ENCODE measurements at places on chromosomes 5 and 9.

DNA sequence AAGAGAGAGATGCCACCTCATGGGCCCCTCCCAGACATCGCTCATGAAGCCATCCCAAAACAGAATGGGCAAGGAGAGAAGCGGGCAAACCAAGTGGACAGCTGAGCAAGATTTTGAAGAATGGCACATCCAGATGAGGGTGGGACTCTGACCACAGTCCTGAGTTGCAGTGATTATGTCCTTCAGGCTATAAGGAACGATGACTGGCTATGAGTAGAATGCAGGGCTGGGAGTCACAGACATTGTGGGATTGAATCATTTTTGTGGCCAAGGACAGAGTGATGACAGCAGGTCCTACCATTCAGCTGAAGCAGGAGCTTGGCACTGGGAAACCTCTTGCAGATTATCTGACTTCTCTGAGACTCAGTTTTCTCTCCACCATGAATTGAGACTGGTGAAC is 245.7 kb upstream of the SLC30A5 start:
- no peak for DNase-seq

DNA sequence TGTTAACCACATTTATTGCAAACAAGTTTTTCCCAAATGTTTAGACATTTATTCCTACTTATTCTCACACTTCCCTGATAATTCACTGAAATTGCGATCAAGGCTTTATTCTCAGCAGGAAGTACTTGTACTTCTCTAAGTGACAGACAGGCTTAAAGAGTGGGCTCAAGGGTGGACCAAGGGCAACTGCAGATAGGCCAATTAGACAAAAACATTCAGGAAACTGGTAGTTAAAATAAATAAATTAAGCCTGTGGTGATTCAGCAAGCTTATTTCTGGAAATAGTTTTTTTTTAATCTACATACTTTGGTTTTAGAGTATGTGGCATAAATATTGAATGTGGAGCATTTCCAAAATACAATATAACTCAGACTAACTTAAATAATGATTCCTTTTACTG is 136.1 kb downstream of the UGCG start:
- DNase-seq: no peak

- DNase-seq: no peak
Measured at GRCh38 chr9:108860354-108860753, 1.7 kb upstream of the ACTL7A start.

DNA sequence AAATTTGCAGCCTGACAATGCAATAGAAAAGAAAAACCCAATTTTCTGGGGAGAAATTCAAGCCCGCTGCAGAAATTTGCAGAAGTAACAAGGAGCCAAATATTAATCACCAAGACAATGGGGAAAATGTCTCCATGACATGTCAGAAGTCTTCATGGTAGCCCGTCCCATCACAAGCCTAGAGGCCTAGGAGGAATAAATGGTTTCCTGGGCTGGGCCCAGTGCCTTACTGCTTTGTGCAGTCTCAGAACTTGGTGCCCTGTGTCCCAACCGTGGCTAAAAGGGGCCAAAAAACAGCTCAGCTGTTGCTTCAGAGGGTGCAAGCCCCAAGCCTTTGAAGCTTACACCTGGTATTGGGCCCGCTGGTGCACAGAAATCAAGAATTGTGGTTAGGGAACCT is 23.6 kb upstream of the EGFLAM start:
- no peak for DNase-seq

DNA sequence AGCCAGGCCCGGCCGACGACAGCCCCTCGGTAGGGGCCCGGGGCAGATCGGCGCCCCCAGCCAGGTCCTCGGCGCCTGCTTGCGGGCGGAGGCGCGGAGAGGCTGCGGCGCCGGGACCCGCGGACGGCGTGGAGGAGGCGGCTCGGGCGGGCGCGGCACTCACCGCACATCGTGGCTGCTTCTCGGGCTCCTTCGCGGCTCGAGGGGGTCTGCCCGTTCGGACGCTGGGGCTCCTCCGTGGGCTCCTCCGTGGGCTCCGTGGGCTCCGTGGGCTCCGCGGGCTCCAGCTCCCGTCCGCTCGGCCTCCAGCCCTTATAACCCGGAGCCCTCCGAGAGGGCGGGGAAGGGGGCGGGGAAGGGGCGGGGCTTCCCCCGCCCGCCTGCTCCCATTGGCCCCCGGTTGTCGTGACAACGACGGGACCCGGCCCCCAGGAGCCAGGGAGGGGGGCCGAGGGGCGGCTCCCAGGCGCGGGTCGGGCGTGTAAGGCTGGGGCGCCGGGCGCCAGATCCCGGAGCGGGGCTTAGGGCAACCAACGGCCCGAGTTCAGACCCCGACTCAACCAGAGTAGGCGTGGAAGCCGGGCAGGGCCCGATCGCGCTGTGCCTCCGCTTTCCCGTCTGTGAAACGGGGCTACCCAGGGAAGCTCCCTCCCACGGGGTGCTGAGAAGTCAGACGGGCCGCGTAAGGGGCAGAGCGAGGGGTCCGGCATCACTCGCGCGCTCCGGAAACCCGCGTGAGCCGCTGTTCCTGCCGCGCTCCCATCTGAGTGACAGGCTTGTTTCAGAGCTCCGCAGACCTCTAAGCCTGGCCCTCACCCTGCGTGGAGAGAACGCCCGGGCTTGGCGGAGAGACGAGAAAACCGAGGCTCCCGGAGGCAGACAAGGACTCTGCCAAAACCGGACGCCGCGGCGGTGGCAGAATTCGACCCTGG is at the start of gene GFPT2:
Gene GFPT2 (minus strand): TSS at position 289 of the 932 bp plus-strand sequence. CDS start 119 bp downstream, at position 170.
- peak; percentile 71 for DNase-seq

- DNase-seq: no peak
Measured at GRCh38 chr5:179361037-179361603, 15.9 kb upstream of the ADAMTS2 start.

GRCh38 chr9:115849679-115850412 is 303.7 kb upstream of the PAPPA start:
- no peak for DNase-seq

DNA sequence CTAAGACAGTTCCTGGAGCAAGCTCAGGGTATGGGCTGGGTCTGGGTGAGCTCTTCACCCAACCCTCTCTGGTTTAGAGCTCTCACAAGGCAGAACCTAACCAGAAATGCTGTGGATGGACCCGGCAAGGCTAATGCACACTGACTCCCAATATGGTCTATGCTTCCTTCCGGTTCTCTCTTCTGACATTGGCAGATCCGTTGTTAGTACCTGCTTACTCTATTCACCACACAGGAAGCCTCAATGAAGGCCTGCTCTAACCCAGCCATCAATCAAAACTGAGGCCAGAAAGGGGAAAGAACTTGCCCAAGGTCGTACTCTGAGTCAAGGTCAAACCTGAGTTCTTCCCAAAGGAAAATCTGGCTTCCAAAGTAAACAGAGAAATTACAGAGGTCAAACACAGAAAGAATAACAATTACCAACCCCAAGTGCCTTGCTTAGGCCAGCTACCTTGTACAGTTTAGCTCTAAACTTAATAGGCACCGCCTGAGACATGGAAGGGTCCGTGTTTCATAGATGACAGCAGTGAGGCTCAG is 46.0 kb upstream of the AKNA start:
- no peak for DNase-seq

DNA sequence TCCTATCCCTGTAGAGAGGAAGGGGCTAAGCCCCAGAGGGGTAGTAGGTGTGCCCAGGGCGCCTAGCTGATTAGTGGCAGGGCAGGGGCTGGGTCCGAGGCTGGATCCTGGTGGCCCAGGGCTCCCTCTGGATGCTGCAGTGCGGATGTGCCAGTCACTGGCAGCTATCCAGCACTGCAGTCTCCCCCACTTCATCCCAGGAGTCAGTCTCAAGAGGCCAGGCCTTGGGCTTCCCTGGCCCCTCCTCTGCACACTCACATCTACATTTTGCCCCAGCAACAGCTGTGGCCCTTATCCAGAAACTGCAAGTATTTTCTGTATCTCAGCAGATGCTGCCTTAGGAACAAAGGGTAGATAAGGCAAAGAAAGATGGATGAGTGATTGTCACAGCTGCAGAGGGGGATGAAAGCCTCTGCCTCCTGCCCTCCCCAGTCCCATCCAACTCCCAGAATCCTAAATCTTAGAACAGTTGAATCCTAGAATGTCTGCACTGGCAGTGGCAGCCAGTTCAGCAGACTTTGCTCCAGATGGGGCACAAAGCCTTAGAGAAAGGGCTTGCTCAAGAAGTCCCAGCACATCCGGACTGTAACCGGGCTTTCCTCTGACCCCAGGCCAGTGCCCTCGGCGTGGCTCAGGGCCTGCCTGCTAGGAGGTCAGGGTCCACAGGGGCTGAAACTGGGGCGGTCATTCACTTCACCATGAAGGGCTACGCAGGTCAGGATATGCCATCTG is 1.6 kb downstream of the ANXA6 start:
- DNase-seq: no peak

DNA sequence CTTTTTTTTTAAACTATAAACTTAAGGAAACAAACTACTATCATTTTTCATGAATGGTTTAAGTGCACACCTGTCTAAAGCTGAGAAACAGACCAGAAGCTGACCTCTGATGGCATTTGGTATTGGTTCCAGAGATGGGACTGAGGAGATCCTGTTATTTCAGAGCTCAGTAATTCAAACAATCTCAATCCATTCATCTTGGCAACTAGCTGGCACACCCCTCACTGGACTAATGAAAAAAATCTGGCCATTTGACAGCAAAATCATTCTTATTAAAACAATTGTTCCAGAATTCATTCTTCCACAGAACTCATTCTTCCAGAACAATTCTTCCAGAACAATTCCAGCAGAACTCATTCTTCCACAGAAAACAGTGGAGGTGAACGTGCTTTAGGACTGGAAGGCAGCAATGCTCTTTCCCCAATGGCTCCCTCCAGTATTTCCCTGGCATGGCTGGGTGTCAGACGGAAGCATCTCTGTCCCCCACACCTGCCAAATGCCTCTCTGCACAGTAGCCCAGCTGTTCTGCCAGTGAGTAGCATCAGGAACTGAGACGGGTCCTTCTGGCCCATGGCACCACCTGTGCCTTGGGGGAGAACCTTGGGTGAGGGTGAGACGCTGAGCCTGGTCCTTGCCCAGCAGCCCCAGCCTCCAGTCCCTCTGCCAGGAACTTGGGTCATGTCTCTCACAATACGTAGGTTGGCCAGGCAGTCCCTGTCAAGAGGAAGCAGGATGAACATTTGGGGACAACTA is 87.5 kb upstream of the EQTN start:
- DNase-seq: no peak

DNA sequence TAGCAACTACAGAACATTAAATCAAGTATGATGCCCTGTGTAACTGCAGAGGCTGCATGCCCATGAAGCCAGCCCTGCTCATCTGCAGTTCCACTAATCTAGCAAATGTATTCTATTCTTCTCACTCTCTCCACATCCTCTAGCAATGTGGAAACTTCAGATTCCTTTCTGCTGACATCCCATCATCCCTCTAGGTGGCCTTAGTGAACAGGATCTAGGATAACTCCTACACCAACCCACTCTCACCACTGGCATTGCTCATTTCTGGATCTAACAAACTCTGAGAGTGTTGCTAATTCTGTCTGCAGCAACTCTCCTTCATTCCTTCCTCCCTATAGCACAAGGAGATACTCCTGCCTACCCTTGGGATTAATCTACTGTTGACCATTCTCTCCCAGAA is 80.8 kb downstream of the FAM81B start:
- no peak for DNase-seq

DNA sequence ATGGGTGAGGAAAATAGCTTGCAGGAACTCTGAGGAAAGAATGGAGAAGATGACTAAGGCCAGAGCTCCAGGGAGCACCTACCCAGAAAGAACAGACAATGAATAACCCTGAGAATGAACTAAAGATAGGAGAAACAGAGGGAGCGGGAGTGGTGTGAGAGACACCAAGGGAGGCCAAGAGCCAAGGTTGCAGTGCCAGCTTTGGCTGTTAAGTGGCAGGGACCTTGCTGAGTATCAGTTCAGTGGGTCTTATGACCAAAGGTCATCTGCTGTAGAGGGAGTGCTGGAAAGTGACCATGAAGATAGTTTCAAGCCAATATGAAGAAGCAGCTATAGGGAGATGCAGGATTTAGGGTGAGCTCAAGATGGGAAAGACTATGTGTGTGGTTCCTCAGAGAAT is 16.7 kb downstream of the P4HA2 start:
- DNase-seq: no peak

DNA sequence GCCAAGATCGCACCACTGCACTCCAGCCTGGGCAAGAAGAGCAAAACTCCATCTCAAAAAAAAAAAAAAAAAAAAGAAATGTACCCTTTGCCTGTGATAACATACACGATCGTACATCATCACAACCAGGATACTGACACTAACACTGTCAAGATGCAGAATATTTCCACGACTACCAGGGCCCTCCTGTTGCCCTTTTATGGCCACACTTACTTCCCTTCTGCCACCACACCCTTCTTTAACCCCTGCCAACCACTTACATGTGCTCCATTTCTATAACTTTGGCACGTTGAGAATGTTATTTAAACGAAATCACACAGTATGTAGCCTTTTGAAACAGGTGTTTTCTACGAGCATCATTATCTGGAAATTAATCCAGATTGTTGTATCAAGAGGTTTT is 69.0 kb upstream of the OTULINL start:
- no peak for DNase-seq

DNA sequence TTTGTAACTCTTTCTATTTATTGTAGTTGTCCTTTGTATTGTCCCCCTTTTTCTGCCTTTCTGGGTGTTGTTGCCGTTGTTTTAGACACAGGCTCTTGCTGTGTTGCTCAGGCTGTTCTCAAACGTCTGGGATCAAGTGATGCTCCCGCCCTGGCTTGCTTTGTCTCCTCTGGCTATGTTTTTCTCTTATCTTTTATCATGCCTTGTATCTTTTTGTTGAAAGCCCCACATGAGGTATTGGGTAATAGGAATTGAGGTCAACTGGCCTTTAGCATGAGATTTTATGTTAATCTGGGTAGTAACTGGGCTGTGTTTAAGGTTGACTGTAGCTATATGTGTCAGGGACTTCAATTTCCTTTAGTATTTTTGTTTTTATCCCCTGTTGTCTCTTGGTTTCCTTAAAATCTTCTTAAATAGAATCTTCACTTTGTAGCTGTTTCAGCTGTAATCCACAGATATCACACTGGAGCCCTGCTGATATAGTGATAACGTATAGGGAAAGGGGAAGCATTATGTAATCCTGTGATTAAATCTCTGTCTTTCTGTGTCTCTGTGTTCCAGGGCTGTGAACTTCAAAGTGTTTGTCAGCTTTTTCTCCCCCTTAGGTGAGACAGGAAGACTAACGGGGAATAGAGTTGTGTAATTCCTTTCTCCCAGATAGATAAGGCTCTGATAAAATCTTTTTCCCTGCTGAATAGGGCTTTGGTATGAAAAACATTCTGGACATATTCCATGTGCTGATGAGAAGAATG is 25.9 kb upstream of the CACNA1B start:
- no peak for DNase-seq

- DNase-seq: no peak
Measured at GRCh38 chr5:10279328-10279727, 28.4 kb downstream of the CMBL start.

DNA sequence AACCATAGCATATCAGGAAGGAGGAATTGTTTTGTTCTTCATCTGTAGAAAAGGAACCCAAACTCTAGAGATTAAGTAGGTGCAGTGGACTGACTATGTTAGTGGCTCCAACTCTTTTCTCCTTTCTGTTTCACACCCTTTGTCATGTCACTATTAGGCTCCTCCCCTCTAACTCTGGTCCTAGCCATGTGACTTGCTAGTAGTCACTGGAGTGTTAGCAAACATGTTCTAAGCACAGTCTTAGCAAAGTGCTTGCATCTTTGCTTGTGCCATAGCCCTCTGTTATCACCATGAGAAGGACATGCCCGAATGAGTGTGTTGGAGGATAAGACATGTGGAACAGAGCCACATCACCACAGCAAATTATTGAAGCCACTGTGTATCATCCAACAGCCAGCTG is 55.4 kb upstream of the PPP3R2 start:
- no peak for DNase-seq
